Cerebellar nuclear complex (tissue), 1 donor: ENCODE measurements at places on chromosomes 7 and 10.
A peak's percentile ranks its signal among the peaks of the same experiment; 100 is the strongest.

DNA sequence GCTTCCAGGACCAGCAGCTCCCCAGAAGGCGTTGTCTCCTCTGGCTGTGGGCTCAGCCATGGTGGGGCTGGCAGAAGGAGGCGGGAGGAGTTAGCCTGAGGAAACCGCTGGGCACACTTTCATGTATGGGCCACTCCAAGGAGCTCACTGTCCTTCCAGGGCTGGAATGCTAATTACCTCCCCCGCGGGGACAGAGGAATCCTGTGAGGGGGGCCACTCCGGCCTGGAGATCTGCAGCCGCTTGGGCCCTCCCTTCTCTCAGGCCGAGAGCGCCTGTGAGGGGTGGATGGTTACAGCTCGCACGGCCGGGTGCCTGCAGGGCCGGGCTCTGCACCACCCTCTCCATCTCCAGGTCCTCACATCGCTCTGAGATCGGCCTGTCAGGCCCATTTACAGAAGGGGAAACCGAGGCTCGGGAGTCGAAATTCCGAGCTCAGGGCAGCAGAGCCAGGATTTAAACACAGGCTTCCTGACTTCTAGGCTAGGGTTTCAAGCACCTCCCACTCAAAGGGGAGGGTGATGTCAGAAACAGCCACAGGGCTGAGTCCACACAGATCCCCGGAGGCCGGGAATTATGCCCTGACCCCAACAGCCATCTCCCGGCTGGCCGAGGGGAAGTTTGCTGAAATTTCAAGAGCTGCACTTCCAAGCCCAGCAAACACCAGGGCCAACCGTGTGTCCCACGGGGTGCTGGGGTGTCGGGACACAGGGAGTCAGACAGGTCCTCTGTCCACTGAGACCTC lies 59.1 kb downstream of the PDGFA start:
- DNase-seq: no peak

DNA sequence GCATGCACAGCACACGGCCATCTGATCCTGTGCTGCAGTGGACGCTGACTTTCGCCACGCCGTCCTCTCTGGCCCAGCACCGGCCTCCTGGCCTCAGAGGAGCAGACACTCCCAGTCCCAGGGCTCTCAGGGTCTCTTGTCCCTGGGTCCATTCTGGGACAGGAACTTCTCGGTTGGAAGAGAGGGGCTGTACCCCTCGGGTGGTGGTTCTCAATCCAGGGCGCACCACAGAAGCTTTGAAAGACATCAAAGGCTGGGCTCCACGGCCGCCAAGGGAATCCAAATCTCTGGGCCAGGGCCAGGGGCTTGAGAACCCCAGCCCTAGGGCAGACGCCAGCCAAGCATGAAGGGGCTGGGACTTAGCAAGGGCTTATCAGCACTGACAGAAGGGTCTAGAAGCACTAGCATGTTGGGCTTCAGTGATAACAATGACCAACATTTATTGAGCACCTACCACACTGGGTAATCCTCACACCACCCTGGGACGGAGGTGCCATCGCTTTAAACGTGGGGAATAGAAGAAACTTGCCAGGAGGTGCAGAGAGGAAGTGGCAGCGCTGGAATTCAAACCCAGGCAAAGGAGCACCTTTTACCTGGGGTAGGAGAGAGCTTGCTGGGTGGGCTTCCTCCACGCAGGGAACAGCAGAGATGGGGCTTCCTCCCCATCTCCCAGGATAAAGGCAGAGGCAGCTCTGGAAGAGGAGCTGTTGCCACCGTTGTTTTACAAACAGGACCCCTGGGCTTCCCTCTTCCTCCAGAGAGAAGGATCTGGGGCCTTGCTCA lies 1.8 kb upstream of the PYROXD2 start:
- DNase-seq: no peak

DNA sequence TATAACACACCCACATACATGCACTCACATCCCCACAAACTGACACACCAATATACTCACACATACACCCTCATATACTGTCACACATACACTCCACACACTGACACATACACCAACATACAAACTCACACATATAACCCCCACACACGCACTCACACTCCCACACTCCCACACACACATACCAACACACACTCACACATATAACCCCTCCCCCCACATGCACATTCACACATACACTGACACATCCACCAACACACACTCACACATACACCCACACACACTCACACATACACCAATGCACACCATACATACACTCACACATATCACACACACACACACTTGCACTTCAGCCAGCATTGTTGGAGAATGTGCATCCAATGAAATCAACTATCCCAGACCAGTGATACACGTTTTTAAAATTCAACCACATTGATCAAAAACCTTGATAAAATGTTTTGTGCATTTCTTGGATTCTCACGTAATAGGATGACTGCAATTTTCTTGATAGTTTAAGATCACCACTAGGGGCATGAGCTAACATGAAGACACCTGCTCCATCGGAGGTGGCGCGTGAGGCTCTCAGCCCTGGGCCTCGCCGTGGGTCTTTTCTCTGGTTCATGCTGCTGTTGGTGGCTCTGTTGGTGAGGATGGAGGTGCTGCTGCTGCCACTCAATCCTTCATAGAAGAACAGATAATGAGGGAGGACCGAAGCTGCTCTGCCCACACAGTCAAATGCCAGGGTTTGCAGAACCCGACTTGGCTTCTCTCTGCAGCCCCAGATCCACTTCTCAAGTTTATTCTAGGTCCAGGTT lies 32.1 kb upstream of the CHST15 start:
- DNase-seq: no peak

- DNase-seq: no peak
Measured at GRCh38 chr7:40977533-40977932, 725.4 kb downstream of the INHBA start.

DNA sequence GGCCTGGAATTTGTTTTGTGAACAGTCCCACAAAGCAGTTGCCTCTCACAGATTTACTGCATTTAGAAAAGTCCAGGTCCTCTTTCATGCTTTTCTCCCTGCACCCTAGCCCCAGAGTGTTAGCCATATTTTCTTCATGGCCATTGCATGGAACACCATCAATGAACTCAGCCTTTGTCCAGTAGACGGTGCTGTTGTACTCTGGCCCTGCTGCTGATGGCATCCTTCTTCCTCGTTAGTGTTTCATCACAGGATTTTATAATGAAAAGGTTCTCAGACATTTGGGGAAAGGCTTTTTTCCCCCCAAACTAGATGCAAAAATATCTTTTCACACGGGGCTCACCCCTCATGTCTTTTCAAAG lies 93.0 kb upstream of the SLC25A13 start:
- no peak for DNase-seq

GRCh38 chr10:7133958-7134357 lies 276.9 kb downstream of the SFMBT2 start:
- no peak for DNase-seq

DNA sequence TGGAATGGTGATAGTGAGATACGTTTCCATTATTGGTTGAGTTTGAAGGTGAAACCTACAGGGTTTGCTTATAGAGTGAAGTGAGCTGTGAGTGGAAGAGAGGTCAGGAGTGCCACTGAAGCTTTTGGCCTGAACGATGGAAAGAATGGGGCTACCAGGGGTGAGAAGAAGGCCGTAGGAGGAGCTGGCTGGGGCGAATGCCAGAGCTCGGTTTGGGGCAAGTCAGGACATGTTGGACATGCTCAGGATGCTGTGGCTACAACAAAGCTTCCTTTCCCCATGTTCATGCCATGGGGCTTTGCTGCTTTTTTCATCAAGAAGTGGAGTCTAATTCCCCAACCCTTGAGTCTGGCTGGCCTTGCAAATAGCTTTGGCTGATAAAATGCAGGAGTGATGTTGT lies 253.7 kb downstream of the GLRX3 start:
- no peak for DNase-seq

DNA sequence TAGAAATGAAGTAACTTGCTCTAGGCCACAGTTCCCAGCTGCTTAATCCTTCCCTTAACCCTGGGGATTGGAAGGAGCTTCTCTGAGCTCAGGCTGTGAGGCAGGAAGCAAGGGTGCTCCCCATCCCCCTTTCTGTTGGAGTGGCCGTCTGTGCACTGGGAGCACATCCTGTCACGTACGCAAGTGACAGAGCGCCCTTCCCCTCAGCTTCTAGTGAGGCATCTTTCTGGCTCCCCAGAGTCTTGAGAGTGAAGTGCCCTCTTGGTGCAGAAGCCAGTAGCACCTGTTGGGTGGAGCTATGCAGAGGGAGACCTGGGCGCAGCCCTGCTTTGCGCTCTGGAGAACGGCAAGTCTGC lies 47.8 kb downstream of the SHH start:
- no peak for DNase-seq

GRCh38 chr7:128201067-128201689 lies 39.9 kb upstream of the LEP start:
- DNase-seq: no peak

DNA sequence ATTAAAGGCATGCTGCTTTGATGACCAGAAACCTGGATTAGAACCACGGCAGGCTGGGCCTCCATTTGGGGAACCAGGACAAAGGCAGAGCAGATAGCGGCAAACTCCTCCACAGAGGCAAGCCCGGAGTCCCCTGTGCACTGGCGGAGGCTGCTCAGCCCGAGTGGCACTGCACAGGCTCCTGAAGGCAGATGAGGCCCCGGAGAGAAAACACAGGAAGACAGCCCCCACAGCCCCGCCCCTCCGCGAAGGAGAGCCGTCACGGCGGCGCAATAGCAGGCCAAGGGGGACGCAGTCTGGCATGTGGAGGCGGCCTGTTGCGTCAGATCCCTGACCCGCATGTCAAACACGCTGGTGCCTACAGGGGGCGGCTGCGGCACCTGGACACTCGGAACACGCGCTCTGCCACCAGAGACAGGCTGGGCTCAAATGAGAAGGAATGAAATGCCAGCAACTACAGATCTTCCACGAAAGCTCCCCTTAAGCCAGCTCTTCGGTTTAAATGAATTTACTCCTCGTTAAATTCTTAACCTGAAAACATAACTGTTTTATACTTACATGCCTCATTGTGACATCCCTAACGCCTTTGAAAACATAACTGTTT lies 128.5 kb downstream of the MAD1L1 start:
- DNase-seq: peak; percentile 10

- no peak for DNase-seq
Measured at GRCh38 chr7:28225576-28225975, 45.0 kb upstream of the JAZF1 start.

DNA sequence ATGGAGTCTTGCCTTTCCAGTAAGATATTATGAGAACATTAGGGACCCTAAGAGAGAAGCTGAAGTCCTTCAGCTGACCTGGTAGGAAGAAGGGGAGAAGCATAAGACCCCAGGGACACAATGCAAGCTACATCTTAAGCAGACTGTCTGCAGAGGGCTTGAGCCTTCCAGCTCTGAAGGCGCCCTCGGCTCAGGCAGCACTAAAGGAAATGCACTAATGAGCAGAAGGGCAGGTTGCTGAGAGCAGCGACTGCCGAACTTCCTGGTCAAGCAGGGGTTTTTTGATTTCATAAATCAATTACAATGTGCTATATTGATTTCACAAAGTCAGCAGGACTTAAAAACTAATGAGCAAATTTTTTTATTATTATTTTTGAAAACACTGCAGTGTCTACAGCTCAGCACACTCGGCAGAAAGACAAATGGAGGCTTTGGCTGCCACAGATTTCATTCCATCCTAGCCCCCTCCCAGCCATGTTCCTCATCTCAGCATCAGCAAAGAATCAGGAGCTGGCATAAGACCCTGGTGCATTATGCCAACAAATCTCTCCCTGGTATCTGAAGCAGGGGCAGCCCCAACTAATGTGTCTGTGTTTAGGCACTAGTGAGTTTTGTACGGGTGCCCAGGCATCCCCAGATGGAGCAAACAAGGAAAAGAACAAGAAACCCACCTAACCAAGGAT lies 57.1 kb downstream of the LRRTM3 start:
- DNase-seq: no peak

DNA sequence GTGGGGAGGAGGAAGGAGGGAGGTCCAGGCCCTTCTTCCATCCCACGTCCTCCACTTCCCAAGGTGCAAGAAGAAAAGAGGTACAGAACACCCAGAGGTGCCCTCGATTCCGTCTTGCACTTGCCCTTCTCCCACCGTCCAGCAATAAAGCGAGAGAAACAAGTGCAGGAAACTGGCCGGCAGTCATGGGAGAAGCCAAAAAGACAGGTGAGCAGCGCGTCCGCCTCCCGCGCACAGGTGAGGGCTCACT lies 1.3 kb downstream of the C10orf95 start:
- DNase-seq: no peak

DNA sequence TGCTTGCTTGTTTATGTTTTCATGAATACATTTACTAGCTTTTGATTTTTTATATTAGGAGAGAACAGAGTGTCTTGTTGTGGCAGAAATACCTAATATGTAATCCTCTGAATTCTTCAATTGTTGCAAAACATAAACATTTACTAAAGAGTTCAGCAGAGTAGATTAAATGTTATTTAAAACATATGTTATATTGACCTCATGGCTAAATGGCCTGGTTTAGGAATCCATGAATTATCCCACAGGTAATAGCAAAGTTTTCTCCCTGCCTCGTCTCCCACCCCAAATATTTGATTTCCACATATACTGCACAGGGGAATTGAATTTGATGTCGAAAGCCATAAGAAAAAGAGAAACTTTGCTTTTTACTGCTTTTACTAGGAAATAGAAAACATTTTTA lies 111.8 kb downstream of the ADK start:
- no peak for DNase-seq

- no peak for DNase-seq
Measured at GRCh38 chr10:80206277-80206655, 929 bp upstream of the ANXA11 start.

GRCh38 chr10:113063043-113063967 lies 113.3 kb downstream of the TCF7L2 start:
- no peak for DNase-seq

DNA sequence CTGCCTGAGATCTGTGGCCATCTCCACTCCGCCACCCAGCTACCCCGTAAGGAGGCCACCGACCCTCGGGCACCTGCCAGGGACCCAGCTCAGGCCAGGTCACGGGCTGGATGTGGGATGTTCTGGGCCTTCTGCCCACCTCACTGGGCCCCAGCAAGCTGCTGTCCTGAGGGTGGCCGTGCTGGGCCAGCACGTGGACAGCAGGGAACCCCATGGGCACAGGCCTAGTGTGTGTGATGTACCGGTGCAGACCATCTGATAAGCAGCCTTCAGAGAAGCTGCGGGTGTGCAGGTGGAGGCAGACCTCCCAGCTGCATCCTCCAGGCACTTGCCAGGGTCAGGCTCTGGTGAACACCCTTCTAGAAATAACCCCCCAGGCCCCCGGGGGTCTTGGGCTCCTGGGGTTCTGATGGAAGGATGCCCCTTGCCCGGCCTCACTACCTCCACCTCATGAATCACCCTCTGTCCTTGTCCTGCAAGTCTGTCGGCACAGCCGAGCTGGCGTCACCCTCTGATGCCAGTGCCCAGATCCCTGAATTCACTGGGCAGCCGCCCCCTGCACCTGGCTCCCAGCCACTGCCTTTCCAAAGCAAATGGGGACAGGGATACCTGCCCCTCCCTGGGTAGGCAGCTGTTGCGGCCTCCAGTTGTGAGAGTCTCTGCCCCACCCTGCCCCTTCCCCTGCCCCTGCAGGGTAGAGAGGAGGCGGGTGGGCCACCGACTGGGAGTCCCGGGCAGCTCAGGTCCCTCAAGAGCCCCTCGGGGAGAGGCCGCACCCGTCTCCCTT lies 139.8 kb downstream of the FAM53B start:
- no peak for DNase-seq
